CD8-positive, alpha-beta memory T cell (primary cell): ENCODE measurements at places on chromosomes 3 and 15. TPM values are rescaled to one million over a fixed set of nuclear protein-coding genes. Genes with fewer than 3 reads are reported as not detected.

- DNase-seq, result no peak
- H3K4me1 ChIP-seq, result no peaks in the 10 kb centered on the region
- no peaks in the 10 kb centered on the region for H3K36me3 ChIP-seq
These were observed 133.0 kb upstream of the FAN1 start for GRCh38 chr15:30770759-30771158.

DNA sequence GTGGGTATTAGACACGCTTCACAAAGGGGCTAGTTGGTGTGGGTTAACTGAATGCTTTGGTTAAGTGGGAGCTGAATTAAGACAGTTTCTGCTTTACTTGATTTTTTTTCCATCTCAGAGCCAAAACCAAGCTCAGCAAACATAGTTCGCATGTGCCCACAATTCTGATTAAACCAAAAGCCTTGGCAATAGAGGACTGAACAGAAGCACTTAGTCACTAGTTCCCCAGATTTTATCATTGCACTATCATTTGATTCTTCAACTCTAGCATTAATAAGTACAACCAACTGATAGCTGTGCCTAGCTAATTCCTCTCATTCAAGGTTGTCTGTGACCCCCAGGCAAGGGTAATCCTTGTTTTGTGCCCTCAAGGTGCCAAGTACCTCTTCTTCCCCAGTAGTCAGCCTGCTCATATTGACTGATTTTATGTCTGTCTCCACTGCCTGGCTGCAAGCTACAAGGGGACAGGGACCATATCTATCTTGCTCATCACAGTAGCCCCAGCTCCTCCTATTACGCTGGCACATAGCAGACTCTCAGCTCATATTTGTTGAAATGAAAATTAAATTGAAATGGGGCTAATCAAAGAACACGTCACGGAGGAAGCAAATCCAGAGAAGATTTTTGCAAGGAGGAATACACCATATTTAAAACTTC, 9.9 kb upstream of the ARHGEF3 start:
- H3K4me1 ChIP-seq, result peaks cover 50% of the 10 kb centered on the region
- no peaks in the 10 kb centered on the region for H3K36me3 ChIP-seq
- H3K27me3 ChIP-seq, result no peaks in the 10 kb centered on the region
- no peak overlapping the region for H3K27ac ChIP-seq
- no peak overlapping the region for H3K4me3 ChIP-seq

DNA sequence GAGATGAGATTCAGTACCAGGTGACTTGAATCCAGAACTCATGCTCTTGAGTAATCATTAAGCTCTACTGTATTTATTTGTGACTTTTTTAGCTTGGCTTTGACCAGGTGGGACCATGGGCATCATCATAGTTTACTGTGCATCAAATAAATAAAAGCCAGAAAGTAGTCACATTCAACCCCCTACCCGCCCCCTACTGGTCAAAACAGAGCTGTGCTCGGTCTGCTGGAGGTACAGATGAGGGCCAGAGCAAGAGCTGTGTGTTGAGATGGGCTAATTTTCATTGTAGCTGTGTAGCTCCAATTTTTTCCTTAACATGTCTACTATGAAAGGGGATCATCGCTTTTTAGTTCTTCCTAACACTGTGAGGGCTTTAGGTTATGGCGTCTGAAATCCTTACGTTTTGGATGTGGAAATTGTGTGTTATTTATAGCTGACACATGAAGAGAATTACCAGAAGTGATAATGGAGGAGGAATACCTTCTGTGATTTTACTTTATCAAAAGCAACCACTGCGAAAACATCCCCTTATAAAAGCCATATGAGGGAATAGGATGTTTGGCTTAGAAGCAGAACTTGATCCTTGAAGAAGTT, 375.1 kb downstream of the PTPRG start:
- H3K4me3 ChIP-seq, result no peak overlapping the region
- no peaks in the 10 kb centered on the region for H3K27me3 ChIP-seq
- H3K4me1 ChIP-seq, result no peaks in the 10 kb centered on the region
- H3K27ac ChIP-seq, result no peak overlapping the region
- no peaks in the 10 kb centered on the region for H3K36me3 ChIP-seq

DNA sequence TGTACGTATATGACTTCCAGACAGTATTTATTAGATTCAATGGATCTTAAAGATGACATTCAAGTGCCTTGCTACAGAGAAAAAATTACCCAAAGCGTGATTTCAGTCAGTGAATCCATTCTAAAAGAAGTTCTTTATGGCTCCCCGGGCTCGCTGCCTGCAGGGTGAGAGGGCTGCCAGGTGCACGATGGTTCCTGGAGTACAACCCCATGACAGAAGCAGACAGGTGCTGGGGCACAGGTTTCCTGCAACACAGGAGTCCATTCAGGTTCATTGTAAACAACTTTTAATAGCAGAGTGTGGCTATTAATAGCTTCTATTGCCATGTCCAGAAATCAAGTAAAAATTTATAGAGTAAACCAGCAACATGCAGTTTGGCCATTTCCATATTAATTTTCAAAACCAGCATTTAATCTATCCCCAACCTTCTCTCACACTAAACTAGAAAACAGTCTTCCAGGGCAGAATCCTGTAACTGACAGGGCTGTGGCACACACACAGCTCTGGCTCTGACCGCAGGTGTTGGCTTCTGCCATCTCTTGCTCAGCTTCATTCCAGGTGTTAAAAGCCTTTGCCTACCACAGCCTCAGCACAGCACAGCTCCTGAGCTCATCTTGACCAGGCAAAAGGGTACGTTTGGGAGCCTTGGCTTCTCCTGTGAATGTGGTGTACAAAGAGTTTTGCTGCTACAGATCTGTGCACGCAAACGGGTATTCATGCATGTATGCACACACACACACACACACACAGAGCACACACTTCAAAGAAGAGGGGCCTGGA, 185.9 kb downstream of the MEX3B start:
- no peak overlapping the region for H3K4me3 ChIP-seq
- DNase-seq, result no peak
- H3K4me1 ChIP-seq, result no peaks in the 10 kb centered on the region
- H3K27me3 ChIP-seq, result no peaks in the 10 kb centered on the region
- H3K36me3 ChIP-seq, result no peaks in the 10 kb centered on the region

- H3K27ac ChIP-seq, result no peak overlapping the region
- H3K27me3 ChIP-seq, result no peaks in the 10 kb centered on the region
- no peak for DNase-seq
- no peaks in the 10 kb centered on the region for H3K4me1 ChIP-seq
- no peaks in the 10 kb centered on the region for H3K36me3 ChIP-seq
- H3K4me3 ChIP-seq, result no peak overlapping the region
These were observed 293.0 kb downstream of the UBE2E2 start for GRCh38 chr3:23496165-23496564.

LYSMD4 gene
- 6.5 TPM for polyA plus RNA-seq

DNA sequence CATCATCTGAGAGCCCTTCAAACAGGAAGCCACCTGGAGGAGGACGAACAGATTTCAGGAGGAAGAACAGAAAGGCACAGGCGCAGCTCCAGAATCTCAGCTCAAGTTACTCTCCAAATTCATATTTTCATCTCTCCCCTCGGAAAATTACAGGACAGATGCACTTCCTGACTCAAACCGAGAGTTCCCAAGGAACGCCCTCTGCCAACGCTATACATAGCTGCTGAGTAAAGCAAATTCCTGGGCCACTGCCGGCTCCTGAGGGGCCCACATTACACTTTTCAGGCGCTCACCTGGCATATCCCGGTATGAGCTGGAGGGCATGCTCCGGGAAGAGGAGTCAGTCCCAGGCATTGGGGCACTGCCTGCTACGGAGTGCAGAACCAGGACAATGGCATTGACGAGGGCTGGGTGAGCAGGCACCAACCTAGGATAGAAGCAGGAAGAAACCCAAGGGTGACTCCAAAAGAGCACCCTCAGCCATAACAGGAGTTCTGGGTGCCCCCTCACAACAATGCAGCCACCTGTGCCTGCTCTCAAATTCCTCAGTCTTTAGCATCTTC, 11.2 kb downstream of the UBL7 start:
- H3K4me3 ChIP-seq, result no peak overlapping the region
- DNase-seq, result no peak
- no peak overlapping the region for H3K27ac ChIP-seq
- H3K4me1 ChIP-seq, result no peaks in the 10 kb centered on the region
- peaks cover 56% of the 10 kb centered on the region for H3K36me3 ChIP-seq

DNA sequence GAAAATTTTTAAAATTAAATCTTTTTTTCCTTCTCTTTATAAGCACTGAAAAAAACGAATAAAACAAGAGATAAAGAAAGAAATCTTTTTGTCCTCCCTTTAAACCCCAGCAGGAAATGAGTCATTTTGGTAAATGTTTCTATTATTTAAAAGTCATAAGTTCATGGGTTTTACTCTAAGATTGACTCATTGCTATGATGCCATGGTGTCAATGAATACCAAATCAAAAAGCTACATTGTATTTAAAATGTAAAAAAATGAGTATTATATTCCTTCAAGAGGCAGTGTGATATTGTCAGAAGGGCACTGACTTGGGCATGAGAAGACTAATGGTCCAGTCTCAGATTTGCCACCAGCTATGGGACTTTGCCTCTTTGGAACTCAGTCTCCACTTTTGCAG, 303.4 kb upstream of the DNAJC19 start:
- no peak overlapping the region for H3K27ac ChIP-seq
- no peaks in the 10 kb centered on the region for H3K36me3 ChIP-seq
- H3K4me3 ChIP-seq, result no peak overlapping the region
- H3K4me1 ChIP-seq, result no peaks in the 10 kb centered on the region
- DNase-seq, result no peak

GRCh38 chr3:170811515-170811914, 58.5 kb downstream of the RPL22L1 start:
- H3K27ac ChIP-seq, result peak overlapping the region; percentile 4
- no peaks in the 10 kb centered on the region for H3K27me3 ChIP-seq
- DNase-seq, result peak; percentile 0
- no peaks in the 10 kb centered on the region for H3K36me3 ChIP-seq
- H3K4me3 ChIP-seq, result no peak overlapping the region

CHCHD4 gene
- 13.9 TPM for polyA plus RNA-seq

- no peak for DNase-seq
- H3K36me3 ChIP-seq, result no peaks in the 10 kb centered on the region
- H3K4me3 ChIP-seq, result no peak overlapping the region
- no peak overlapping the region for H3K27ac ChIP-seq
These were observed 106.1 kb upstream of the COL8A1 start for GRCh38 chr3:99532246-99532645.

JMJD7 gene
- 25.5 TPM for polyA plus RNA-seq

DNA sequence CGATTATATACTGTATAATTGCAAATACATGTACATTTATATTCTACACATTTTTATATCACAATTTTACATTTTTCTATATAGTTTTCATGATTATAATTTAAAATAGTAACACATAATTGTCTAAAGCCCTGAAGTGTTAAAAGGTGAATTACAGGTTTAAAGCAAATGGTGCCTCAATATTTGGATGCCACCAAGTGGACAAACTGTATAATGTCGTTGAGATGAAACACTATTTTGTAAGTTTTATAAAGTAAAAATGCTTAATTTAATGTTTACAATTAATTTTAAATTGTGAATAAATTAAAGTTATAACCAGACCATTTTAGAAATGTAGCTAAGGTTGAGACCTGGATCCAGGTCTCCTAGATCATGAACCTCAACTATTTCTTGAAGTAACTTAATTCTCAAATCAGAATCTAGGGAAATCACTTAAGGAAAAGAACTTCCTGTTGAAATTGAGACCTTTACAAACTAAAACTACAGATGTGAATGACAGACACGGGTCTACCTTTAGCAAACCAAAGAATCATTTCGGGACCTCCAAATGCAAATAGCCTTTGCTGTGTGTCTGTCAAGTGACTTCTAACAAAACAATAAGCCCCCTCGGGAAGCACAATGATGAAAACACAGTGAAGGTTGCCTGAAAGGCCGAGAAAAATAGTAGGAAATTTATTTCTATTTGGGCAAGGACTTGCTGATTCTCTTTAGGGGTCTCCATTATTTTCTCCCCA, 37.8 kb downstream of the EHHADH start:
- no peaks in the 10 kb centered on the region for H3K36me3 ChIP-seq
- no peak overlapping the region for H3K27ac ChIP-seq
- no peak overlapping the region for H3K4me3 ChIP-seq
- no peak for DNase-seq

COL8A1 gene
- not detected for polyA plus RNA-seq

DNA sequence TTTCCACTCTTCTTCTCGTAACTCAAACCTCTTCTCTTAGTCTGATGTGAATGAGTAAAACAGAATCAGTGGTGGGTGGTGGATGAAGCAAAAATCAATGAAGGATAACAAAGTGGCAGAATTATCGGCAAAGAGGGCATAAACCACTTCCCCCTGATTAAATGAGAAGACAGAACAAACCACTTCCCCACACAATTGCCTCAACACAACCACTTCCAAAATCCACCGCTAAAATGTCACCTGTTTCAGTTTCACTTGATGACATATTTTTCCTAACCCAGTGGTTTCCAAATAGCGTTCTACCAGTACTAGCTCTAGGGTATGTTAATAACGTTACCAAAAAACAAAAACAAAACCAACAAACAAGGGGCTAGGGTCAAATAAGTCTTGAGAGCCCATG, 478.7 kb upstream of the WNT5A start:
- H3K27ac ChIP-seq, result no peak overlapping the region
- no peaks in the 10 kb centered on the region for H3K27me3 ChIP-seq
- no peaks in the 10 kb centered on the region for H3K4me1 ChIP-seq
- no peaks in the 10 kb centered on the region for H3K36me3 ChIP-seq
- no peak overlapping the region for H3K4me3 ChIP-seq
